ENCODE measurements at places on chromosomes 1 and 21.

DNA sequence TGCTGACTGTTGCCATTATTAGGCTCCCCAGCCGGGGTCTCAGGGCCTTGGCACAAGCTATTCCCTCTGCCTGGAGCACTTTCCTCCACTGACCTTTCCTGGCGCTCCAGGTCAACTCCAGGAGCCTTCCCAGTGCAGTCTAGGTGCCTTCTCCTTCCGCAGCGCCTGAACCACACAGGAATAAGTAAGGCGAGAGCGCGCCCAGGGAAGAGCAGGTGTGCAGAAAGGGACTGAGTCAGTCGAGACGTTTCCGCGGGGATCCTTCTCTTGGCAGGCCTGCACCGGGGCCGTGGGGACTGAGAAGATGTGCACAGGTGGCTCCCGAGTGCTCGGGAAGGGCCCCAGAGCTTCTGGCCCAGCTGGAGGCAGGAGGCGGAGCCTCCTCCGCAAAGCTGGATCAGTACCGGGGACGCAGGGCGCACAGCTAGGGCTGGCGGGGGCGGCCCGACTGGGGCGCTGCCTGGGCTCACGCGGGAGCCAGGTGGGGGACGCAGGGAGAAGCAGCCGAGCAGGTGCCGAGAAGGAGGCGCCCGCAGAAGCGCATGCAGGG lies 765 bp upstream of the BMP8A start:
- no peak for DNase-seq

DNA sequence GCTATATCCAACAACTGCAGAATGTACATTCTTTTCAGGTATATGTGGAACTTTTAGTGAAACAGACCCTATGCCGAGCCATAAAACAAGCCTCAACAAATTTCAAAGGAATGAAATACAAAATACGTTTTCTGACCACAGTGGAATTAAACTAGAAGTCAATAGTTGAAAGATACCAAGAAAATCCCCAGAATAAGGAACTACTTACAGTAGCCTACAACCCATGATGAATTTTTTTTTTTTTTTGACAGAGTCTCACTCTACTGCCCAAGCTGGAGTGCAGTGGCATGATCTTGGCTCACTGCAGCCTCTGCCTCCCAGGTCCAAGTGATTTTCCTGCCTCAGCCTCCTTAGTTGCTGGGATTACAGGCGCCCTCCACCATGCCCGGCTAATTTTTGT lies 83.4 kb downstream of the RUNX3 start:
- DNase-seq: no peak

DNA sequence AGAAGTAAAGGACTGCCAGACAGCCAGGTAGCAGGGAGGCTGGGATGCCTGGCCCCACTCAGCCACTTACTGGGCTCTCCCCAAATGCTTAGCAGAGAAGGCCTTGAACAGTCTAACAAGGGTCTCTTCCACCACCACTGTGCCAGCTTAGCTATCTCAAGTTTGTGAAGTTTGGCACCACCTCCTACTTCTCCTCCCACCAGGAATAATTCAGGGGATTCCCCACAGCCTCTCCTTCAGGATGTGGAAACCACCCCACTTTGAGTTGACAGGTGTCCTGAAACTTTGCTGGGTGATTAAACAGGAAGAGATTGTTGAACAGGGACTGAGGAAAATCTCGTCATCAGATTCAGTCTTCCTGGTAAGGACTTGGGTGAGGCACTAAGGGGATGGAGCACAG lies 59.4 kb upstream of the ATP1B1 start:
- DNase-seq: no peak

DNA sequence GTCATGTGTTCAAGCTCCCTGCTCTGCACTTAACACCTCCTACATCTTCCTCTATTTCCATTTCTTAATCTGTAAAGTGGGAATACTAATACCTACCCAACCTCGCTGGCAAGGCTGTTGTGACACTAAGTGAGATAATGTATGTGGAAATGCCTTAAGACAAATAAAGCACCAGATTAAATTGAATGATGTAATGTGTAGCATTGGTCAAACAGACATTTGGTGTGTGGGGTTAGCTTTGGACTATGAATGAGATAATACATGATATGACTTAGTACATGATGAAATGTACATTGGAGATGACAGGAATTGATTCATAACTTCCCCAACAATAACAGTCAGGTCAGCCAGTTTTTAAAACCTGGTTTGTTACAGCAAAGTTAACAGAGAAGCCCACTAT lies 5.2 kb downstream of the AMPD1 start:
- DNase-seq: no peak

GRCh38 chr21:30676737-30677136 lies 34.1 kb downstream of the KRTAP20-3 start:
- no peak for DNase-seq

DNA sequence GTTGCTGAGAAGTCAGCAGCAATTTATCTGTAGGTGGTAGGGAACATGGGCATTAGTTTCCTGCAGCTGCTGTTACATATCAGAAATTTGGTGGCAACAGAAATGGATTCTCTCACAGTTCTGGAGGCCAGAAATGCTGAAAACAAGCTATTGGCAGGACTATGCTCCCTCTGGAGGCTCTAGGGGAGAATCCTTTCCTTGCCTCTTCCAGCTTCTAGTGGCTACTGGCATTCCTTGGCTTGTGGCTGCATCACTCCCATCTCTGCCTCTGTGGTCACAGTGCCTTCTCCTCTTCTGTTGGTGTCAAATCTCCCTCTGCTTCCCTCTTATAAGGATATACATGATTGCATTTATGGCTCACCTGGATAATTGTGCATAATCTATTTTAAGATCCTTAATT lies 2.5 kb upstream of the SFT2D2 start:
- no peak for DNase-seq

GRCh38 chr1:43034778-43035177 lies 76.1 kb upstream of the SLC2A1 start:
- peak; percentile 12 for DNase-seq

DNA sequence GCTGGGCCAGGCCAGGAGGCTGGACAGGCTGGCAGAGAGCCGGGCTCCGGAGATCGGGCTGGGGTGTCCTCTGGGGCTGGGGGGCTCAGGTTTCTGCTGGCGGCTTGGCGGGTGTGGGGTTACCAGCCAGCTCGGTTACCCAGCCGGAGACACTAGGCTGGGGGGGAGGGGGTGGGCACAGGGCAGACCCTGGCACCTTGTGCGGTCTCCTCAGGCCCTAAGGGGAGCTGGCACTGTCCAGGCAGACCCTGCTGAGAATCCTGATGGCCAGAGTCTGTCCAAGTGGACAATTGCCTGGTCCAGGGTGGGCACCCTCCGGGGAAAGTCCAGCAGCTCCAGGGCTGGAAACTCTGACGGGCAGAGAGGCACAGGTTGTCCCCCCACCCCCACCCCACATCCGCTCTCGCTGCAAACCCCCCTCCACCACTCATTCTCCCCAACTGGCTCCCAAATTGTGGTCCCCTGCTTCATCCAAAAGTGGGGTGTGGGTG lies 6.7 kb downstream of the ZBTB7B start:
- no peak for DNase-seq

GRCh38 chr1:56397811-56398231 lies 181.5 kb downstream of the PLPP3 start:
- no peak for DNase-seq

GRCh38 chr1:84732520-84732919 lies 42.3 kb upstream of the SSX2IP start:
- no peak for DNase-seq

DNA sequence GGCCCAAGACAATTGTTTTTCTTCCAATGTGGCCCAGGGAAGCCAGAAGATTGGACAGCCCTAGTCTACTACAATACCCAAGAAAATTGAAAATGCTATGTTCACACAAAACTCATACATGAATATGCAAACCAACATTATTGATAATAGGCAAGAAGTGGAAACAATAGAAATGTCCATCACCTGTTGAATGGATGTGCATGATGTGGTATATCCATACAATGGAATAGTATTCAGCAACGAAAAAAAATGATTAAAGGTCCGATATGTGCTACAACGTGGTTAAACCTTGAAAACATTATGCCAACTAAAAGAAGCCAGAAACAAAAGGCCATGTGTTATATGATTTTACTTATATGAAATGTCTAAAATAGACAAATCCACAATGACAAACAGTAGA lies 262.3 kb downstream of the LRRC40 start:
- no peak for DNase-seq

DNA sequence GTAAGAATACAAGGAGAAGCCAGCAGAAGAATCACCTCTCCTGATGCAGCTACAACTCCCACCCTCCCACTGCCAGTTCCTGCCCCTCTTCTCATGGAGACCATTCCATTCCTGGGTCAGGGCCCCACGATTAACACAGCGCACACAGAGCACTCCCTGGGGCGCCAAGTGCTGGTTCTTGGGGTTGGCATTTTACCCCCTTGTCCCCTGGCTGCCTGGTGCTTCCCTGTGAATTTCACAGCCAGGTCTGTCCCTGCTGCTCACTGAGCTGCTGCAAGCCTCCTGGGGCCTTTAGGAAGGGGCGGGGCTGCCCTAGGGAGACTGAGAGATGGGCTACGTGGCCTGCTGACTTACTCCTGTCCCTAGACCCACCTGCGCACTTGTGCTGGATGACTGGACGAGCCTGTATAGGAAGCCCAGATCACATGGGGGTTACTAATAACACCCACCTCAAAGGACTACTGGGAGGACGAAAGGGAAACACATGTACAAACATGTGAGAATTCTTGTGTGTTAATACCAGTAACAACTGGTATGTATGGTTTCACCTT lies 4.8 kb downstream of the ZNF672 start:
- DNase-seq: no peak

DNA sequence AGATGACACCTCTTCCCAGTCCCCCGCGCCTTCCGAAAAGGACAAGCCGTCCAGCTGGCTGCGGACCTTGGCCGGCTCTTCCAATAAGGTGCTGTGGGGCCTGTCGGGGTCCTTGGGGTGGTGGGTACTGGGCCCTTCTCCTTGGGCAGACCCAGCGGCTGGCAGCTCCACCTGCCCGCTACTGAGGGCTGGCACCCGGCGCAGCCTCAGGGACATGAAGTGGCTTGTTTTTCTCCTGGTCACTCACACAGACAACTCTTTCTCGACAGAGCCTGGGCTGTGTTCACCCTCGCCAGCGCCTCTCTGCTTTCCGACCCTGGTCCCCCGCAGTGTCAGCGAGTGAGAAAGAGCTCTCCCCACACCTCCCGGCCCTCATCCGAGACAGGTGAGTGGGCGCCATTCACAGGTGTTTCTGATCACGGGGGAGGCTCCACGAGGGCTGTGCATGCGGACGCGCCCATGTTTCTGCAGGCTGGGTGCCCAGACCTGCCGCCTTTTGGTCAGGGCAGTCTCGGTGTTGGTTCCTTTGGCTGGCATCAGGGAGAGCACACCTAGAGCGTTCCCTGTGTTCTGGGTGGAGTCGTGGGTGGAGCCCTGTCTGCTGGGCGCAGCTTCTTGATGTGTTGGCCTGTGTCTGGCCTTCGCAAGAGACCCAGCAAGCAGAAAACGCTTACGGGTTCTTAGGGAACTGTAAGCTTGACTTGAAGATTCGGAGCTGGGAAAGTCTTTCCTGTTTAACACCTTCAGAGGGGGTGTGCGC lies 75.1 kb downstream of the SKI start:
- no peak for DNase-seq

DNA sequence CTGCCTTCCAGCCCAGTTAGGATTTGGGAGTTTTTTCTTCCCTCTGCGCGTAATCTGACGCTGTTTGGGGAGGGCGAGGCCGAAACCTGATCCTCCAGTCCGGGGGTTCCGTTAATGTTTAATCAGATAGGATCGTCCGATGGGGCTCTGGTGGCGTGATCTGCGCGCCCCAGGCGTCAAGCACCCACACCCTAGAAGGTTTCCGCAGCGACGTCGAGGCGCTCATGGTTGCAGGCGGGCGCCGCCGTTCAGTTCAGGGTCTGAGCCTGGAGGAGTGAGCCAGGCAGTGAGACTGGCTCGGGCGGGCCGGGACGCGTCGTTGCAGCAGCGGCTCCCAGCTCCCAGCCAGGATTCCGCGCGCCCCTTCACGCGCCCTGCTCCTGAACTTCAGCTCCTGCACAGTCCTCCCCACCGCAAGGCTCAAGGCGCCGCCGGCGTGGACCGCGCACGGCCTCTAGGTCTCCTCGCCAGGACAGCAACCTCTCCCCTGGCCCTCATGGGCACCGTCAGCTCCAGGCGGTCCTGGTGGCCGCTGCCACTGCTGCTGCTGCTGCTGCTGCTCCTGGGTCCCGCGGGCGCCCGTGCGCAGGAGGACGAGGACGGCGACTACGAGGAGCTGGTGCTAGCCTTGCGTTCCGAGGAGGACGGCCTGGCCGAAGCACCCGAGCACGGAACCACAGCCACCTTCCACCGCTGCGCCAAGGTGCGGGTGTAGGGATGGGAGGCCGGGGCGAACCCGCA lies at the start of gene PCSK9:
Gene PCSK9, plus strand, starts transcription at position 207 of the 741 bp plus-strand sequence. Its CDS starts 290 bp downstream, at position 497.
- no peak for DNase-seq

GRCh38 chr1:204502241-204502640 lies 7.6 kb upstream of the PIK3C2B start:
- no peak for DNase-seq

DNA sequence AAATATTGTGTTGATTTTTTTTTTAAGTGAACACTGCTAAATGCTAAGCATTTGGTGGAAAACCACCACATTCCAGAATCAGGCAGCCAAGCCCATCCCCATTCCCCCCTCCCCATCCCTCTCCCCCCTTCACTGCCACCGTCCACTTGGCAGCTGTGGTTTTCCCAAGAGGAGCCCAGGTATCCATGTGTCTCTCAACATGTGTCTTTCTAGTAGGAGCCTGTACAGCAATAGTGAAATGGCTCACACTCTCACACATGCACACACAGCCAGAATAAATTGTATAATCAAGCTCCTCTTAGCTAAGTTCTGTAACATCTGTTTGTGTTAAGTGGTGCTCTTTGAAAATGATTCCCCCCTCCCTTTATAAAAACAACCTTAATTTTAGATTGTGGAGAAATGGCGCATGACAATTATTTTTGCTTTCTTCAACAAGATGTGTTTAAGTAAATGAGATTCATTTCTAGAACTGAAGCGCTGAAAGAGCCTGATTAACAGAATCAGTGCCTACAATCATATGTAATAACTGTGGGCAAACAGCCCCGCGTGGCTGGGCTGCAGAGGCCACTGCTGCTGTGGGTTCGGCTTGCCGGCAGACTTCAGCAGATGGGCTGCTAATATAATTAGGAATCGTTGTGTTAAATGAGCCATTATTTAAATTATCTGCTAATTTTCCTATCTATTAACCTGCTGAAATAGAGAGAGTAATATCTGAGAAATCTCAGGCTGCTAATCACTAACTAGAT lies 43.3 kb downstream of the BACE2 start:
- no peak for DNase-seq

GRCh38 chr1:88333086-88333695 lies 350.9 kb upstream of the PKN2 start:
- no peak for DNase-seq

- DNase-seq: no peak
Measured at GRCh38 chr1:172976222-172977041, 74.3 kb downstream of the TNFSF18 start.

GRCh38 chr1:87122243-87122642 lies 206.4 kb upstream of the LMO4 start:
- DNase-seq: no peak
